ENCODE measurements at places on chromosomes 5 and 9. TPM values are rescaled to one million over a fixed set of nuclear protein-coding genes. Genes with fewer than 3 reads are reported as not detected.

Gene TYRP1
- total RNA-seq, result 6.5 TPM

Gene QRFP
- not detected for total RNA-seq

Gene HMMR
- 9.8 TPM for total RNA-seq

Gene CSF2
- 1.0 TPM for total RNA-seq

Gene NNT
- total RNA-seq, result 102 TPM

Gene POLR3G
- 3.5 TPM for total RNA-seq

Gene SLC1A1
- 50.7 TPM for total RNA-seq

Measured in hepatocyte (in vitro differentiated cells).